Caco-2 (cell line): ENCODE measurements at places on chromosomes 7 and 10. TPM values are rescaled to one million over a fixed set of nuclear protein-coding genes. Genes with fewer than 3 reads are reported as not detected.

DNA sequence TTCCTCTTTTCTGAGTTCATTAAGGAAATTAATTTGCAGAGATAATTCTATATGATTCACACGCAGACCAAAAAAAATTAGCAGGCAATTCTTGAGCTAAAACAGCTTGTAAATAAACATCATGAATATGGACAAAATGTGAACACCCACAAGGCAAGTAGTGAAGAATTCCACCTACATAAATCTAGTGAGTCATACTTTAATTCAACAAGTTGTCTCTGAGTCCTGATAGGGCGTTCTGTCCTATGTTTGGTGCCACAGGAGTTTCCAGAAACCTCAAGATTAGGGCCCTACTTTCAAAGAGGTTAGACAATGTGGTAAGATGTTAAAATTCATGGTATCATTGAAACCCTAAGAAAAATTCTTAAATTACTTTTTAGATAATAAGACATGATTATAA lies 122.3 kb downstream of the SGMS1 start:
- H3K4me3 ChIP-seq, result no peak overlapping the region
- no peaks in the 10 kb centered on the region for H3K36me3 ChIP-seq
- no peaks in the 10 kb centered on the region for H3K4me1 ChIP-seq
- no peak overlapping the region for H3K27ac ChIP-seq
- H3K27me3 ChIP-seq, result no peaks in the 10 kb centered on the region

GRCh38 chr10:12351889-12352288 lies 2.5 kb downstream of the CAMK1D start:
- H3K36me3 ChIP-seq, result no peaks in the 10 kb centered on the region
- DNase-seq, result no peak
- H3K4me3 ChIP-seq, result no peak overlapping the region
- H3K27me3 ChIP-seq, result 0 out of 2 replicates have a peak, but pooled peaks cover 2% of the 10 kb centered on the region
- H3K4me1 ChIP-seq, result peaks cover 18% of the 10 kb centered on the region

DNA sequence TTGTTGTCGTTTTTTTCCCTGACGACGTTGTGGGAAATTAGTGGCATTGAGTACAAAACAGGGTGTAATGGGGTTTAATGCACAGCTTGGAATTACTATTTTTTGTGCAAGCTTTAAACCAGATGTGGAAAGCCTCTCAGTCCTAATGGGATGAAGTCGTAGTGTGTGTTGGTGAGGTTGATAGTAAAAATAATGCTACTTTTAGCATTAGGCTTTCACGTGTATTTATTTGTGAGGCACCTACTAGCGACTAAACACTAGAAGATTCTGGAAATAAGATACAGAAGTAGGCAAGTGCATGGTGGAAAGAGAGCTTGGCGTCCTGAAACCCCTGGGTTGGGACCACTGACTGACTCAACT lies 588 bp upstream of the ORC5 start:
- H3K4me1 ChIP-seq, result peaks cover 8% of the 10 kb centered on the region; the same call in 1 of the 2 replicates
- H3K27ac ChIP-seq, result peak overlapping the region; percentile 95
- peak overlapping the region; percentile 96 for H3K4me3 ChIP-seq
- no peaks in the 10 kb centered on the region for H3K36me3 ChIP-seq

The ELOVL3 gene
- total RNA-seq, result 1.4 and 2.2 TPM in 2 replicates

The NPY4R gene
- 0.23 and 0.56 TPM in 2 replicates for total RNA-seq

DNA sequence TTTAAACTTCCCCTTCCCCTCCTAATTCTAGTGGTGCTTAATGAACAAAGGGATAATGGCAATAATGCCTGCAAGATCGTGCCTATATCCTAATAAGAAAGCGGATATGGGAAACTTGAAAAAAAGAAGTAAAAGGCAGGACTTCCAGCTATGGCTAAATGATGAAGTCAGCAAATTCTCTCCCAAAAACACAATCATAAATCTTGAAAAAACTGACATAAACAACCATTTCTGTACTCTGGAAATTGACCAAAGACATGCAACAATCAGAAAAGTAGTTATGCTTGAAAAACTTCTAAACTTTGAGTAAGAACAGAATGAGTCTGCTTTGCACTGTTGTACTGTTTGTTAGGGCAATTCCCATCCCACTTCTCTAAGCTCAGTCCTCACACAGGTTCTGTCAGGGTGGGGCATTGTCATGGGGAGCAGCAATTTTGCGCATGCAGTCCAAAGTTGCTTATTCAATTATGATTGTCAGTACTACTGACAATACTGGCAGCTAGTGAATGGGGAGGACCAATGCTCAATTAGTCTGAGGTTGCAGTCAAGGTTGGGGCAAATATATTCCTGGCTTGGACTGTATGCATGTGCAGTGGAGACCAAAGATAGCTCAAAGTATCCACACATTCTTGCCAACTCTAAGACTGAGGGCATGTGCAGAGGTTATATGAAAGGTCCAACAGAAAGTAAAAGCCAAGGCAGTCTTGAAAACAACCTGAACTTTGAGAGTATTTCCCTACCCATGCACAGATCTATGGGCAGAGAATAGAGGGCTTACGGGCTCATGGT lies 34.1 kb upstream of the ARHGAP22 start:
- no peaks in the 10 kb centered on the region for H3K36me3 ChIP-seq
- no peak for DNase-seq
- H3K27ac ChIP-seq, result no peak overlapping the region
- no peaks in the 10 kb centered on the region for H3K4me1 ChIP-seq
- H3K27me3 ChIP-seq, result no peaks in the 10 kb centered on the region

The MKX gene
- 0.64 and 0.65 TPM in 2 replicates for total RNA-seq

DNA sequence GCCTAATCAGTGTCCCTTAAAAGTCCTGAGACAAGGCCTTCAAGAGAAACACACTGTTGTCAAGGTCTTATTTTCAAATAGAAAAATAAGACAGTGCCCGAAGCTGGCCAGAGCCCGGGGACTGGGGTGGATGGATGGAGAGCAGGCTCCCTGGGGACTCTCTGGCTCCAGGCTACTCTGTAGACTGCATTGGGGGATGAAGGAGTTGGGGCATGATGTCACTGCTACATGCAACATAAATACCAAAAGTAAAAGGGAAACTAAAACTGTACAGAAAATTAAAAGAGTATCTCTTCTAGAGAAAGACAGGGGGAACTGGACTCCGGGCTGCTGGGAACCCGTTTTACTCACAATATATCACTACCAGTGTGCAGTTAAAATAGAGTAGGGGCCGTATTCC lies 629.8 kb downstream of the KCNMA1 start:
- H3K36me3 ChIP-seq, result no peaks in the 10 kb centered on the region
- no peaks in the 10 kb centered on the region for H3K27me3 ChIP-seq
- H3K4me3 ChIP-seq, result no peak overlapping the region
- no peaks in the 10 kb centered on the region for H3K4me1 ChIP-seq
- DNase-seq, result no peak
- H3K27ac ChIP-seq, result no peak overlapping the region

DNA sequence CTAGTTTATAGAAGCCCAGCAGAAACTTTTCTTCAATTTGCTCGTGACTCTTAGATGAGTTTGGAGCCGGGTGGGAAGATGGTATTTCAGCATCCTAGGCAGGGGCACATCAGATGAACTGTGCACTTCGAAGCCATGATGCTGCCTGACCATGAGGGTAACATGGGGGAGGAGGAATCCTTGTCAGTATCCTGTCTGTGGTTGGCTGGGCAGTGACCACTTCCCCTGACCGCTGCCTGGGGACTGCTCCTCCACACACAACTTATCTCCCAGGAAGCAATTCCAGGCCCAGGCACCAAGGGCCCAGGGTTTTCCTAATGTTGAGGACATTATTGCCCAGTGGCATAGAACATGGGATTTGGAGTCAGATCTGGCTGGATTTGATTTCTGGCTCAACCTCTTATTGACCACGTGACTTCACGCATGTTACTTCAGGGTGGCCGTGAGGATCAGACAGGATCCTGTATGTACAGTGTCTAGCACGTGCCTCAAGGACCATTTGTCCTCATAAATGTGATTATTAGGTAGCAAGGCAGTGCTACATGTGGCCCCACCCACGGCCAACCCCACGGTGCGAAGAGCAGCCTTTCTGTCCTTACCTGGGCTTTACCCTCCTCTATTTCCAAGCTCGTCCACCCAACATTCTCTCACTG lies 65.2 kb downstream of the PTPRE start:
- H3K4me1 ChIP-seq, result no peaks in the 10 kb centered on the region
- no peak overlapping the region for H3K27ac ChIP-seq
- H3K27me3 ChIP-seq, result no peaks in the 10 kb centered on the region
- H3K4me3 ChIP-seq, result no peak overlapping the region
- no peak for DNase-seq

GRCh38 chr7:130417213-130417612 lies 23.6 kb downstream of the CEP41 start:
- DNase-seq, result no peak
- H3K27me3 ChIP-seq, result no peaks in the 10 kb centered on the region
- no peaks in the 10 kb centered on the region for H3K36me3 ChIP-seq
- no peak overlapping the region for H3K4me3 ChIP-seq
- H3K27ac ChIP-seq, result no peak overlapping the region

DNA sequence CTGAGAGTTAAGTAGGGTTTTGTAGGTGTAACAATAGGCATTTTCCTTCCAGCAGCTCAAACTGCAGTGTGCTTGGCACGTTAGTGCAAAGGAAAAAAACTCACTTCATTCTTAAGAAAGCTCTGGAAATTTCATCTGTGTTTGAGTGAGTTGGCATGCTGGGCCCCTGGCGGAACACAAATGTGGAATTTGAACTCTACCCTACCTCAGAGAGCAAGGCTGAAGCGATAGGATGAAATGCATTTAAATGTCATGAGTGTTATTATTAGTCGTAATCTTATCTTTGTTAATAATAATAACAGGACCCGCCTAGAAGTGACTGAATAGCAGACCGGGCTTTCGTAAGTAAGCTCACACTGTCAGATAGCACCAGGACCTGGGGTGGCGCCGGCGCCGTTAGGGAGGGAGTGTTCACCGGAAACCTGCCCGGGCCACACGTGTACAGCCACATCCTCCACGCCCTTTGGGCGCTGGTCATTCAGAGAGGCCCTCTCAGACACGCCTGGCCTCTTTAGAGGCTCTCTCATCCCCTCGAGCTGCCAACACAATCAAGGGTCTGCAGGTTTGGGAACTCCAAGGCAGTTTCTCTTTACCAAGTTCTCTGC lies 63.5 kb downstream of the GRK5 start:
- no peaks in the 10 kb centered on the region for H3K36me3 ChIP-seq
- H3K27ac ChIP-seq, result peak overlapping the region; percentile 88
- no peaks in the 10 kb centered on the region for H3K27me3 ChIP-seq
- peak; percentile 87 for DNase-seq
- no peak overlapping the region for H3K4me3 ChIP-seq
- H3K4me1 ChIP-seq, result peaks cover 29% of the 10 kb centered on the region

- peaks cover 6% of the 10 kb centered on the region for H3K36me3 ChIP-seq
- H3K4me3 ChIP-seq, result no peak overlapping the region
- peak overlapping the region; percentile 92 for H3K27ac ChIP-seq
- no peaks in the 10 kb centered on the region for H3K27me3 ChIP-seq
- no peak for DNase-seq
- peaks cover 73% of the 10 kb centered on the region for H3K4me1 ChIP-seq
These were observed 8.8 kb downstream of the TNS3 start for GRCh38 chr7:47572939-47573757.

- no peaks in the 10 kb centered on the region for H3K36me3 ChIP-seq
- H3K4me3 ChIP-seq, result no peak overlapping the region
- no peak for DNase-seq
- no peaks in the 10 kb centered on the region for H3K4me1 ChIP-seq
- H3K27ac ChIP-seq, result no peak overlapping the region
These were observed 74.2 kb upstream of the ANLN start for GRCh38 chr7:36315309-36315944.

DNA sequence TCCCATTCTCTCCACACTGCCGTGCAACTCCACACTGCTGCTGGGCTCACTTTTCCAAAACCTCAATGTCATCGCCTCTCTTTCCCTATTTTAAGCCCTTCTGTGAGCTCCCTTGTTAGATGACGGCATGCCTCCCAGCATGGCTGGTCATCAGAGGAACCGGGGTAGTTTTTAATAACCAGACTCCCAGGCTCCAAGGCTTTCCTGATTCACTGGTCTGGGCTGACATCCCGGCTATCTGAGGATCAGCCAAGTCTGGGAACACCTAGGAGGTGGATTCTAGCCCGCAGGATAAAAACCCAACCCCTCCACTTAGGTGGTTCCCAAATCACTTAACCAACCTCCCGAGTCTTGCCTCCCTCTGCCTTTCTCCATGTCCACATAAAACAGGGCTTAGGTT lies 295.4 kb upstream of the FZD8 start:
- no peak for DNase-seq
- no peak overlapping the region for H3K27ac ChIP-seq
- H3K36me3 ChIP-seq, result no peaks in the 10 kb centered on the region
- H3K27me3 ChIP-seq, result no peaks in the 10 kb centered on the region

- DNase-seq, result no peak
- H3K4me1 ChIP-seq, result no peaks in the 10 kb centered on the region
- no peak overlapping the region for H3K4me3 ChIP-seq
- H3K36me3 ChIP-seq, result peaks cover 6% of the 10 kb centered on the region
These were observed 46.5 kb downstream of the CTBP2 start for GRCh38 chr10:125113691-125114371.

- H3K4me3 ChIP-seq, result peak overlapping the region; percentile 95
- H3K27ac ChIP-seq, result peak overlapping the region; percentile 34
- peaks cover 9% of the 10 kb centered on the region; the same call in 1 of the 2 replicates for H3K4me1 ChIP-seq
- H3K27me3 ChIP-seq, result no peaks in the 10 kb centered on the region
- peaks cover 1% of the 10 kb centered on the region for H3K36me3 ChIP-seq
- peak; percentile 81 for DNase-seq
These were observed 684 bp upstream of the ATXN7L1 start for GRCh38 chr7:105876964-105877601.
